Central memory CD8-positive, alpha-beta T cell (primary cell): ENCODE measurements at places on chromosomes 4 and X.
A peak's percentile ranks its signal among the peaks of the same experiment; 100 is the strongest.

DNA sequence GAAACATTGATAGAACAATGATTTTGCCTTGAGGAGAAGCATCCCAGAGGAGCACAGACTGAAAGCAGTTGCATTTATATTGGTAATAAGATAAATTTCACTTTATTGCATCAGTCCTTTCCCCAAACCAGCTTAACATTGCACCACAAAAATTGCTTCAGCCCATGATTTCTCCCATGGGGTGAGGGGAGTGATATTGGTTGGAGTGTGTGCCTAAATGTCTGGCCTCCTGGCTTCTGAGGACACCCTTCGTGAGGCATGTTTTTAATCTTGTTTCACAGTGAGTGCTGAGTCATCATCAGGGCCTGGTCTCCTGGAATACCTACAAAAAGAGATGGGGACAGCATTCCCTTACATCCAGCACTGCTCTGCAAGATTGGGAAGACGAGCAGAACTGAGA, 487.9 kb downstream of the C4orf33 start:
- no peak for DNase-seq

GRCh38 chr4:74431113-74431826, 13.7 kb upstream of the AREG start:
- no peak for DNase-seq

GRCh38 chr4:126123611-126124325, 809.0 kb downstream of the FAT4 start:
- DNase-seq, result no peak

GRCh38 chr4:170001011-170001744, 25.0 kb downstream of the MFAP3L start:
- DNase-seq, result no peak

DNA sequence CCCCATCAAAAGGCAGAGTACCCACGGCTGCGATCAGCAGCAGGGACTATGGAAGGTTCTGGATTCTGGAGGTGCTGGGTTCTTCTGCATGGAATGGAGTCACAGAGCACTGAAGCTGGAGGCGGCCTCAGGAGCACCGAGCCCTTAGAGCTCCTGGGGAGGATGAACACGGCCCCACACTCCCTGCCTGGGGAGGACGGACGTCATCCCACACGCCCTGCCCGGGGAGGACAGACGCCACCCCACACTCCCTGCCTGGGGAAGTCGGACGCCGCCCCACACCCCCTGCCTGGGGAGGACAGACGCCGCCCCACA, 9.9 kb downstream of the LRPAP1 start:
- no peak for DNase-seq

- no peak for DNase-seq
Measured at GRCh38 chrX:45324941-45325340, 124.3 kb upstream of the DIPK2B start.

DNA sequence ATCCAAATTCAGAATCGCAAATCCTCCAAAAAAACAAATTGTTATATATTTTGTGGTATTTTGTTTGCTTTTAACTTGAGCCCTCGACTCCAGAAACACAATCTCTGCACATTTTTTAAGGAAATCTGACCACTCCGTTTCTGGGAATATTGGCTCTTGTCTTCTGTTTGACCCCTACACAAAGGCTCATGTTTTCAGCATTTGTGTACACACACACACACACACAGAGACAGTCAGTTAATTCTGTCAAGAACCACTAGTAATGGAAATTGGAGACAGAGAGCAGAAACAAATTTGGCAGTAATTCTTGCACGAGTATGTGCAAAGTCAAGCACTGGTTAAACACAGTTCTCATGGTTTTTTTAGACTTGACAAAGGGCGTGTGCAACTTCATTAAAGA, 115.4 kb downstream of the AFAP1 start:
- DNase-seq, result no peak

- DNase-seq, result peak; percentile 40
Measured at GRCh38 chr4:145609481-145610427, 9.4 kb upstream of the MMAA start.
